Activated CD4-positive, alpha-beta T cell treated with anti-CD3 and anti-CD28 coated beads, Interleukin-2, amount 50 U/mL, for 1 hour (primary cell): ENCODE measurements at places on chromosomes 11 and 22.
A peak's percentile ranks its signal among the peaks of the same experiment; 100 is the strongest.

DNA sequence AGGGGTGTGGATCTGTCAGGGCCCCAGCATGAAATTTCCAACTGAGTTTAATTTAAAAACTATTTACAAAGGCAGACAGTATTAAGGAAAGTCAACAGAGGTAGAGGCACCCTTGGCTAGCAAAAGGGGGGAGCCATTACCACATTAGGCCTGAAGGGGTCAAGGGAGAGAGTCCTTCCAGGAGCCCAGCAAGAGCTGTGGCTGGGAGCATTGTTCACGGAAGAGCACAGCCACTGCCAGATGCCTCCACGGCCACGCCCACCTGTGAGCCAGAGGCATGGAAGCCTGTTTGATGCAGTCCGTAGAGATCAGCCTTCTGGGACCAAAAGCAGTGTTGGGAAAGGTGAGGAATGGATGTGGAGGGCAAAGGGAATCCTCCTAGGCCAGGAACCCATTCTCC lies 102.6 kb downstream of the GALNT18 start:
- DNase-seq: no peak

DNA sequence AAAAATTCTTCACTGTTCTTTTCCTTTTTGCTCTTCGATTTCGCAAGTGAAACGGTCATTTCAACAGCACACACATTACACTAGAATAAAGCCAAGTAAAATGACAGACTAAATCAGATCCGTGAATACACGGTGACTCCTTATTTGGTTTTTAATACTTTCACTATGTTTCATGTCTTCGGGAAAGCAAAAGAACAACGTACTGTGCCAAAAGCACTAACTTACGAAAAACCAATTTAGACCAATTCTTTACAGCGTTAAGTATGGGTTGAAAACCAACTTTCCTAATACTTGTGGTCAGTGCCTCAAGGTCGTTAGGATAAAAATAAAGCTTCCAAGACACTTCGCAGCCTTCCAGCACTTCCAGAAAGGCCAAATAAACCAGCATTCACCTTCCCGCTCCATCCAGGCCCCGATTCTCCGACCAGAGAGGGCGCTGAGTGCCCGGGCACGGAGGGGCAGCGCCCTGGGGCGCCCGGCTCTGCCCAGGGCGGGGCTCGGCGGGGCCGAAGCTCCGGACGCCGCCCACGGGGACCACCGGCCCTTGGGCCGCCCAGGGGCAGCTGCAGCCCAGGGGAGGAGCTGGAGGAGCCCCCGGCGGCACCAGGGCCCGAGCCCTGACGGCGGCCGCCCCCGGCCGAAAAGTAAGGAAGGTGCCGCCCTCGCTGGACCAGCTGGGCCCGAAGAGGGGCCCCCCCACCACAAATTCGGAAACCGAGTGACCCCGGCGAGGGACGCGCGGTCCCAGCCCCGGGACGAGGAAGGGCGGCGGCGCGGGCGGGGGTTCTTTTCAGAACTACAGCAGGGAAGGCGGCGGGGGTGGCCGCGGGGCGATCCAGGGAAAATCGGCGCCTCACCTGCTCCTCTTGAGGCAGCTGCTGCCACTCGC lies 499 bp downstream of the ATL3 start:
- DNase-seq: peak; percentile 16

DNA sequence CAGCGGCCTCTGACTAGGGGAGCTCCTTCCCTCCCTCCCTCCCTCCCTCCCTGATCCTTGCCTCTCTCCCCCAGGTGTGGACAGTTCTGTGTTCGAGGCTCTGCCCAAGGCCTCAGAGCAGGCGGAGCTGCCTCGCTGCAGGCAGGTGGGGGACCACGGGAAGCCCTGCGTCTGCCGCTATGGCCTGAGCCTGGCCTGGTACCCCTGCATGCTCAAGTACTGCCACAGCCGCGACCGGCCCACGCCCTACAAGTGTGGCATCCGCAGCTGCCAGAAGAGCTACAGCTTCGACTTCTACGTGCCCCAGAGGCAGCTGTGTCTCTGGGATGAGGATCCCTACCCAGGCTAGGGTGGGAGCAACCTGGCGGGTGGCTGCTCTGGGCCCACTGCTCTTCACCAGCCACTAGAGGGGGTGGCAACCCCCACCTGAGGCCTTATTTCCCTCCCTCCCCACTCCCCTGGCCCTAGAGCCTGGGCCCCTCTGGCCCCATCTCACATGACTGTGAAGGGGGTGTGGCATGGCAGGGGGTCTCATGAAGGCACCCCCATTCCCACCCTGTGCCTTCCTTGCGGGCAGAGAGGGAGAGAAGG lies 11.1 kb upstream of the POU2F3 start:
- no peak for DNase-seq

GRCh38 chr11:77725433-77725832 lies 87.8 kb upstream of the CLNS1A start:
- DNase-seq: no peak

GRCh38 chr22:41411021-41411851 lies 29.5 kb downstream of the TEF start:
- DNase-seq: no peak

GRCh38 chr11:127057126-127057525 lies 56.6 kb upstream of the KIRREL3 start:
- no peak for DNase-seq

DNA sequence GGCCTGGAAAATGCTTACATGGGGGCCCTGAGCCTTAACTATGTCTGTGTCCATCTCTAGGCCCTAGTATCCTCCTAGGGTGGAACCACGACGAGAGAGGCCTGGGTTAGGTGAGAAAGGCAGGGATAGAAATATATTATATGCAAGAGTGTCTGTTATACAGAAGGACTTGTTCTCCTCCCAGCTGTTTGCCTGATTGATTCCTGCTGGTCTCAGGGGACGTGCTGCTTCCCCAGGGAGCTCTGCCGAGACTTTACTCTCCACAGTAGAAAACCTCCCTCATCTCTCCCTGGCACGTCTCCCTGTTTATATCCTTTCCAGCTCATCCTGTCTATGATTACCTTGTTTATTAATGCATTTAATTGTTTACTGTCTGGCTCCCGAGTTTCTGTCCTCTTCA lies 132.6 kb downstream of the MIAT start:
- no peak for DNase-seq

DNA sequence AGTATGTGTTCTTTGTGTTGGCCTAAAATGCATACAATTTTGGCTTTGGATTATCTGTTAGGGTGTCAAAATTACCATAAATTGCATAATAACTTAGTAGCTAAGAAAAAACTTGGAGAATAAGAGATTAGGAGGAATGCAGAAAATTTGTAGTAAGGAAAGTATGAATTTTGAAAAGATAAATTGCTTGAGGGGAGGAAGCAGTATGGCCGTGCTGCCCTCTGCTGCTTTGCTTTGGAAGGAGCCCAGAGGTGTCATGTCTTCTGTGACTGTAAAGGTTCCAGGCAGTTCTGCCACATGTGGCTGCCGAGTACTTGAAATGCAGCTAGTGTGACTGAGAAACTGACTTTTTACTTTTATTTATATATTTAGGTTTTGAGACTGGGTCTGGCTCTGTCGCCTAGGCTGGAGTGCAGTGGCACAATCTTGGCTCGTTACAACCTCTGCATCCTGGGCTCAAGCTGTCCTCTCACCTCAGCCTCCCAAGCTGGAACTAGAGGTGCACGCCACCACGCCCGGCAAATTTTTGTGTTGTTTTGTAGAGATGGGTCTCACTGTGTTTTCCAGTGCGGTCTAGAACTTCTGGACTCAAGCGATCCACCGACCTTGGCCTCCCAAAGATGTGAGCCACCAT lies 1.8 kb downstream of the ADSL start:
- DNase-seq: peak; percentile 69

GRCh38 chr22:20404881-20405280 lies 10.9 kb downstream of the ZNF74 start:
- DNase-seq: no peak

- DNase-seq: peak; percentile 11
These were observed 101.0 kb downstream of the PTPRJ start for GRCh38 chr11:48081151-48082010.

DNA sequence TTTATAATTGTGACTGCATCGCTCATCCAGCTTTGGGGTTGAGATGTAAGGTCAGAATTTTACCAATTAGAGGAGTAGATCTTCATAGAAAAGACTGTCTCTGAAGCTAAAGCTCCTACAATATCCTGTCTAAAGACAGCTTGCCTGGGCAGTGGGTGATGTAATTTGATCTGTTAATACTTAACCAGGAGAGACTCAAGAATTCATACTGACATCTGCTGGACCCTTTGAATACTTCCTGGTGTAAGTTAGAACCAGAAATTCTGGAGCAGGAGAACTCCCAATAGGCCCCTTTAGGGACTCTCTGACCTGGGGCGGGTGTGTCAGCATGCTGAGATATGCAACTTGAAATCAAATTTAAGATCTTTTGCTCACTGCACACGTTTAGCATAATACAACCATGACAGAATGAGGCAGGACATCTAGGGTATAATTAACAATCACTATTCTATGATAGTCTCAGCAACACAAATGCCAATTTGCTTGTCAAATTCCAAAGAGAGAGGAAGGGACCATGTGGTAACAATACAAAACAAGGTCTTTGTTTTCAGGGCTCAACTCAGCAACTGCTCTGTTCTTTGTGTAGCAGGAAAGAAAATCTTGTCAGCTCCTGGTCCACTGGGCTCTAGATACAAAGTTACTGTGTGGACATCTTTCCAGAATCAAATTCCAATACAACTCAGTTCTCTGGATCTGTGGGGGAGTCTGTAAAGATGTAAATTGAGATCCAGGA lies 143.9 kb downstream of the INSC start:
- DNase-seq: no peak

- no peak for DNase-seq
These were observed 394 bp downstream of the CHRM4 start for GRCh38 chr11:46391186-46391577.

DNA sequence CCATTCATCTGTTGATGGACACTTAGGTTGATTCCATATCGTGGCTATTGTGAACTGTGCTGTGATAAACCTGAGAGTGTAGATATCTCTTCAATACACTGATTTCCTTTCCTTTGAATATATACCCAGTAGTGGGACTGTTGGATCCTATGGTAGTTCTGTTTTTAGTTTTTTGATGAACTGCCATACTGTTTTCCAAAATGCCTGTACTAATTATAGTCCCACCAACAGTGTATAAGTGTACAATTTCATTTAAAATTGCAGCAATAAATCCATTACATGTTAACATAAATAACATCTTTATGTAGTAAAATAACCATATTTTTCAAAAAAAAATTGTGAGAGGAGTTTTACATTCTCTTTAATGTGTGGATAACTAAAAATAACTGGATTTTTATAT lies 65.0 kb upstream of the SYT9 start:
- no peak for DNase-seq

DNA sequence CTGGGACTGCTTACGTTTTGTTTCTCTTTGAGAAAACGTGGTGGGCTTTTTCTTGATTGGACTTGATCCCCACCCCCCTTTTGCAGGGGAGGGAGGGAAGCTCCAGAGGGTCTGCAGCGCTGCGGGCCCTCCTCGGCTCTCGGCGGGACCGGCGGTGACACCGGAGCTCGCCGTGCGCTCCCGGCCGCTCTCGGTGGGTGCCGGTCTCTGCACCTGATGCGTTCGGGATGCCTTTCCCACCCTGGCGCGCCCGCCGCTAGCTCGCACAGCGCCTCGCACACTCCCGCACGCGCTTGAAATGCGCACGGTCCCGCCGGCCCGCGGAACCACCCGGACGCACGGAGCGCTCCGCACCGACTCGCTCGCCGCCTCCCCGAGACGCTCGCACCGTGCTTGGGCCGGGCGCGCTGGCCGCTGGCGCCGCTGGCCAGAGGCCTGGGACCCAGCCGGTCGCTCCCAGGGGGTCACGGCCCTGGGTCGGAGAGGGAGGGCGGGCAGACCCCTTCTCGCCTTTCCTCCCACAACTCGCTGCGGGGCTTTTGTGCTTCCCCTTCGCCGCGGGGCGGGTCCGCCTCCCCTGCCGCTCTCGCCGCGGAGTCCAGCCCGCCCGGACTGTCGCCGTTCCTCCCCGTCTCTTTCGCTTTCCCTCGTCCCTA lies 1.0 kb downstream of the ZBTB16 start:
- DNase-seq: no peak

DNA sequence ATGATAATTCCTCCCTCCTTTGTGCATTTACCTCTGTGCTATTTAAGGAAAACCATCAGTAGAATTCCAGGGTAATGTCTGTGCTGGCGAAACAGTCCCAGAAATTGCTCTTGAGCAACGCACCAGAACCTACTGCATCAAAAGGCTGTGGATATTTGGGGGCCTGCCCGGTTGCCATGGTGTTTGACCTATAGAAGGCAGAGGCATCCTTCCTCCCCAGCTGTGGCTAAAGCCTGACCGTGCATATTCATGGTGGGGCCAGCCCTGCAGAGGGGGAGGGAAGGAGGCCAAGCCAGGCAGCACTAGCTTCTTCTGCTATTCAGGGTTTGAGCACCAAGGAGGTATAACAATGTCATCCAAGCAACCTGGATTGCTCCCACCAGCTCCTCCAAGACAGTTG lies 215.0 kb upstream of the E2F8 start:
- DNase-seq: no peak

DNA sequence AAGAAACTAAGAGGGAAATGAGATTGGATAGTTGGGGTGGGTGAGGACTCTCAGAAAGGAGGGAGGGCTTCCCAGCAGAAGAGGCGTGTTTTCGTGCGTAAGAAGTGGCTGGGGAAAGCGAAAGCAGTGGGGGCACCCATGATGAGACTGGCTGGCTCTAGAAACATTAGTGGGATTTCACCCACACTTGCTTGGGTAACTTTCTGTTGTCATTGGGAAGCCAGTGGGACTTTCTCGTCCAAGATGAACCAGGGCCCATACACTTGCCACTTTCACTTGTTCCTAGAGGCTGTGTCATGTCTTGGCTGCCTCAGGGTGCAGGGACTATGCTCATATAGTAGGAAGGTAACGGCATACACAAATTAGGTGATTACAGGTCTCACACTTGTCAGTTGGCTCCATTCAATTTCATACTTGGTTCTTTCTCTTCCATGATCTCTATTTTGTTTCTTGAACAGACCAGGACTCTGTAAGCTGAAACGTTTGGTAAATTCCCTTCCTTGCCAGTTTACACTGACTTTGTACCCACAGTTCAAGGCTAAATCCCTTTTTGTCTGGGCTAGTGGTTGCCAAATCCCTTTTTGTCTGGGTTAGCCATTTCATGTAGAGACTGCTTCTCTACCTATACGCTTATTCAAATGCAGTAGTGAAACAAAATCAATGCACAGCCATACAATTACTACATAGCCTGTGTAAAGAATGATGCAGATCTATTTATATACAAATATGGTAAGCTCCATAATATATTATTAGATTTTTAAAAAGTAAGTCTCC lies 42.0 kb upstream of the CXCR5 start:
- DNase-seq: peak; percentile 25

GRCh38 chr11:121163658-121164308 lies 62.7 kb downstream of the TECTA start:
- no peak for DNase-seq

GRCh38 chr11:118166641-118167040 lies 9.8 kb downstream of the SCN2B start:
- DNase-seq: no peak
